Neural crest cell (in vitro differentiated cells): ENCODE measurements at places on chromosomes 1 and 21.

DNA sequence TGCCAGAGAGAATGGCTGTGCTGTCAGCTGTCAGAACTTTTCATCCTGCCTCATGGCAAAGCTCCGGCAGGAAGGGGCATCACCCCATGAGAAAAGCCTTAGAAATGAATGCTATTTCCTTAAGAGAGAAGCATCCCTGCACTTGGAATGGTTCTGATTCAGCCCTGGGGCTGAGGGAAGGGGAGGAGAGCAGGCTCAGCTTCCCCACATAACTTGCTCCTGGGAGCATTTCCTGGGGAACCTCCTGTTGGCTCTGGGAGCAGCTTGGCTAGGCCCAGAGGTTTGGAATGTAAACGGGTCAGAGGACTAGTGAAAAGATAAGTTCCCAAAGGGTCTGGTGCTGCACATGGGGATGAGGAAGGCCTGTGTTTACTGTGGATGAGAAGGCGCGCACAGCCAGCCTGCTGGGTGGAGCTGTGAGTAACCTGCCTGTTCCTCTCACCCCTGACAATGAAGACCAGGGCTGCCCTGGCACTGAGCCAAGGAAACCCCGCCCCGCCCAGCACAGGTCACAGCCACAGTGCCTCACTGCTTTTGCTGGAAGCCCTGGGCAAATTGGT, 5.0 kb downstream of the PRELP start:
- DNase-seq: no peak

DNA sequence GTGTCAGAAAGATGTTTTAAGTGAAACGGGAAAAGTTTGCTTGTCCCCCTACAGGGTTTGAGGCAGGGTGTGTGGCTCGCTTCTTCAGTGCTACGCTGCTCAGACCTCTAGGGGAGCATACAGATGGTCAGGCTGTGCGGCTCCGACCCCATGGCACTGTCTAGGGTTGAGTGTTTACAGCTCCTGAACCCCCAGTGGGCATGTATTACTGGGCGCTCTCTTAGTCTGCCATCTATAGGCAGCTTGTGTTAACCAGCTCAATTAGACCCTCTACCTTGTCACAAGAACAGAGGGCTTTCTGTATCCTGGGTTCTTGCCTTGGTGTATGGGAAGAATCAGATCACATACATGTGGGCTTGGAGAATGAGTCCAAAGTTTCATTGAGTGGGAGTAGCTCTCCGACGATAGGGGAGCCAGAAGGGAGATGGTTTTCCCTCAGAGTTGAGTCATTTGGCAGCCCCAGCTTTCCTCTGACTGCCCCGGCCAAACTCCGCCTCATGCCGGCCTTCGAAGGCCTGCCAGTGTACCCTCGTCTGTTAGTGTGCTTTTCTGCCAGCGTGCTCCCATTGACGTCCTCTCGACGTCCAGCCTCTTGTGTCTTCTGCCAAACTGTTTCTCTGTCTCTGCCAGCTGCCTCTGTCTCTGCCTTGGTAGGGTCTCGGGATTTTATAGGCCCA, 38.6 kb upstream of the ADGRL4 start:
- no peak for DNase-seq

DNA sequence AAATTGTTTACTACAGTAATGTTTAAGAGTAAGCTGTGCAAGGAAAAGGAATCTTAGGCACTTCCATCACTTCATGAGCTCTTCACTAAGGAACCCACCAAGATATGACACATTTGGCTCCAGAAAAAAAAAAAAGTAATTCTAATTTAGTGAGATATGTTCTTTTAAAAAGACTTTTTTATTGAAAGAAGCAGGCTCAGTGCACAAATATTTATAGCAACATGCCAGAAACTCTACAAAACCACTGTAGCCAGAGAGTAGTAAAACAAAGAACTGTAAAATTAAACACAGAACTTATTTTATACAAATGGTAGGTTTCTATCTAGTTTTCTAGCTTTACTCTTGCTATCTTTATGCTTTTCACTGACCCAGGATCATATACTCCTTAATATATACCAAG, 434.6 kb upstream of the ADGRL2 start:
- DNase-seq: no peak

DNA sequence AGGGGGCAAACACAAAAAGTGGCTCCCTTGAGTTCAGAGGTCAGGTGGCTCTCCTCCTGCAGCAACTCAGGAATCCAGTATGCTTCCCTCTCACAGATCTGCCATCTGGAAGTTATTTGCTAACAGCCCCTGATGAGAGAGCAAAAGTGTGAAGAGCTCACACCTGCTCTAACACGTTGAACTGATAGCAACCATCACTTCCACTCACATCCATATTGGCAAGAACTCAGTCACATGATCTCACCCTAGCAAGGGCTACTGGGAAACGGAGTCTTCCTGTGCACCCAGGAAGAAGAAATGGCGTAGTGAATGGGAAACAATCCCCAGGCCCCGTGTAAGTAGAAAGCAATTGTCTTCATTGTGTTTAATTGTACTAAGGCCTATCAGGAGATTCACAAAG, 20.7 kb upstream of the SLC45A1 start:
- DNase-seq: no peak

DNA sequence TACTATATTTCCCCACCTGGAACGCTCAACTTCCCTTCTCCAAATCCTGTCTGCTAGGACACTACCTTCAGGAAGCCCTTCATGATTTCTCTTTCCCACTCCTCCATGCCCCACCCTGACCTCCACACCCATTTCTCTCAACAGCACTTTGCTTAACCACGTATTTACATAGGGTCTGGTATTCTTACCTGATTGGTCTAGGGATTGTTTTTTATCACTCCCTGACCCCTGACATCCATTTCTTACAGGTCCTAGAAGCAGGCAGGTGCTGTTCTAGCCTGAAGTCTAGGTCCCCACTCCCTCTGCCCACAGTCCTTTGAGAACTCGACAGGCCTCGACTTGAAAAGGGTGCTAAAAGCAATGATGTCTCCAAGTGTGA, 47.5 kb downstream of the DMAP1 start:
- no peak for DNase-seq

- DNase-seq: no peak
Observed at GRCh38 chr1:205319081-205320018, 2.2 kb downstream of the NUAK2 start.

- no peak for DNase-seq
Observed at GRCh38 chr1:187517546-187517945, 688.8 kb downstream of the PLA2G4A start.

- no peak for DNase-seq
Observed at GRCh38 chr1:32724678-32725614, 22.4 kb upstream of the SYNC start.

DNA sequence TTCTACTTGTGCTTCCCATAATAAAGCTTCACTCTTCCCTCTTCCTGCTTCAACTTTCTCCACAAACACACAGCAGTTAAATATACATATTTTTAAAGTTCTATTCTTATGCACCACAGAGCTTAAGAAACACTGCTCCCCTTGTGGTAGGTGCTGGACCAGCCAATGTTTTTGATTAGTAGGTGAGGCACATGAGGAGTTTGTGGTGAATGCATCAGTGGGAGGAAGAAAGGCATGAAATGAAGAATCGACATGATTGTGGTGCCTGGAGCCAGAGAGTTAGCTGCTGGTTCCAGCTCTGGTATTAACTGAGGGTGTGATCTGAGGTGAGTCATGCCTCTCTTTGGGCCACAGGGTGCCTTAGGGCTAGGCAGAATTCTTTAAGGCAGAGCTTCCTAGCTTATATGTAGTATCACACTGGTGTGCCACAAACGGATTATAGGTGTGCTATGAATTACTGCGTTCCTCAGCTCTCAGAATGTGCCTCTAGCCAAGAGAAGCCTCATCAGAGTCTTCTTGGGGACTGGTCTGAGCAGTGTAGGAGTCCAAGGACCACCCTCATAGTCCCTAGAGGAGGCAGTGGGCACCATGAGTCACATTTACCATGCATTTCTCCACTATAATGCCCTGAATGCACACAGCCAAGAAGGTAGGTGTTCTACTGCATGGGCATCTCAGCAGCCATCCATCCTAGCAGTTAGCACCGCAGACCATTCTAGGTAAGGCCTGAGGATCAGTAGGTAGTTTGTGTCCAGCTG, 97.4 kb upstream of the SGIP1 start:
- DNase-seq: no peak

DNA sequence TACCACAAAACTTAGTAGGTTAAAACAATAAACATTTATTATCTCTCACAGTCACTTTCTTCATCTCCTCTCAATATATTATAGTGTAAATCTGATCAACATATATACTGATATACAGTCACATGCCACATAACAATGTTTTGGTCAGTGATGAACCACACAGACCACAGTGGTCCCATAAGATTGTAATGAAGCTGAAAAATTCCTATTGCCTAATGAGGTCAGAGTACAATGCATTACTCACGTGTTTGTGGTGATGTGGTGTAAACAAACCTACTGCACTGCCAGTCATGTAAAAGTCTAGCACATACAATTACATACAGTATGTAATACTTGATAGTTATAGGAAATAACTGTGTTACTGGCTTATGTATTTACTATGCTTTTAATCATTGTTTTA, 30.1 kb downstream of the OLFML3 start:
- no peak for DNase-seq

- DNase-seq: no peak
Observed at GRCh38 chr1:7579831-7580804, 191.0 kb upstream of the VAMP3 start.

- DNase-seq: no peak
Observed at GRCh38 chr1:168509875-168510791, 33.7 kb downstream of the XCL2 start.

- no peak for DNase-seq
Observed at GRCh38 chr1:24768873-24769605, 23.8 kb downstream of the CLIC4 start.

GRCh38 chr1:206719169-206719839, 34.6 kb downstream of the MAPKAPK2 start:
- DNase-seq: no peak

GRCh38 chr1:29643838-29644440, 407.6 kb downstream of the PTPRU start:
- no peak for DNase-seq

DNA sequence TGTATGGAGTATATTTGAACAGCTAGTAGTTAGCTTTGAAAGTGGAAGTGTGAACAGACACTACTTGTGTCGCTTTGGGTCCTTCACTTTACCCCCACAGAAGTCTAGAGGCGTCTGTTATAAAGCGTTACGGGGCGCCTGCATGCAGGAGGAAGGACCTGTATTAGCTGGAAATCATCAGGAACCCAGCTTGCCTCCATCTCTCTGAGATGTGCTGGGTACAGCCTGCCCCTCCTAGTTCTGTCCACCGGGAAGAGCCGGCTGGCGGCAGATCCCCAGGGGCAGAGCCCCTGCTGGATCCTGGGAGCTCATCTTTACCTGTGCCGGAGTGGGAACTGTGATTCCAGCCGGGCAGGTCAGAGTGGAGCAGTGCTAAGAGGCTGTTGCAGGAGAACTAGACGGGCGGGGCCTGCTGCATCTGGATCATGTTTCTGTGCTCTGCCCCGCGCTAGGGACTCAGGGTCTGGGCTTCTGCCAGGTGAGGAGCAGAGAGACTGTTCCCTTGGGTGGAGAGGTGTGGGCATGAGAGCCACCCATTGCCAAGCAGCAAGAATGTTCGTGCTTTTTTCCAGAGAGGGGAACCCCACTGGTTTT, 22.3 kb upstream of the SPSB1 start:
- no peak for DNase-seq

DNA sequence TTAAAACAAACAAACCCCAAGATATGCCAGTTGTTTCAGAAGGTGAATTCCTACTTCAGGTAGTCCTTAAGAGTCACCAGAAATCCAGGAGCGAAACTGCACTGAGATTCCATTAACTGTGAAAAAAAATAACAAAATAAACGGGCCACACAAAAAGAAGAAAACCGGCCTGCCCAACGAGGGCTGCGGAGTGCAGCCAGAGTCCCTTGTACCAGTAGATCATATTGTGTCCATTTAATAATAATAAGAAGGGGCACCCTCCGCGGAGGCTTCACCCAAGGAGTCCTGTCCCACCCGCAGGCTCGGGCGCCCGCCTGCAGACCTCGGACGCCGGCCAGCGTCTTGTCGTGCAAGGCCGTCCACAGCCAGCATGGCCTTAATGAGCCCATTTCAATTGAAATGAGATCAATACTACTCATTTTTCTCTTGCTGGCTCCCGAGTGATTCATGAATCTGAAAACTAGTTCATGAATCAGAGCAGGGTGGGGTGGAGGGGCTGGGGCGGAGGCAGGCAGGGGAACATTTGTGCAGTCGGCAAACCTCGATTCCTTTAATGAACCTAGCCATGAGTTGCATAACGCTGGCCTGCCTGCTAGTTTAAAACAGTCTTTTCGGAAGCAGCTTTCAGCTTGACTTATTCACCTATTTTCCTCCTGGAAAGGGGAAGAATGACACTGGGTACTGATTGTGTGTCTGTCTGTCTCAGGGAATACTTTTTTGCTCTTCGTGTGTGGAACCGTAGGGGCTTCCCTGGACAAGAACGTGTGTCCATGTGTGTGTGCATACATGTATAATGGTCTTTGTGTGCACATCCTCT, 113.1 kb upstream of the IRF2BP2 start:
- DNase-seq: no peak
